ENCODE measurements at places on chromosomes 6 and 20. TPM values are rescaled to one million over a fixed set of nuclear protein-coding genes. Genes with fewer than 3 reads are reported as not detected.

- DNase-seq, result peak; percentile 79
Measured at GRCh38 chr20:36919715-36920333, 31.7 kb downstream of the SAMHD1 start.

DNA sequence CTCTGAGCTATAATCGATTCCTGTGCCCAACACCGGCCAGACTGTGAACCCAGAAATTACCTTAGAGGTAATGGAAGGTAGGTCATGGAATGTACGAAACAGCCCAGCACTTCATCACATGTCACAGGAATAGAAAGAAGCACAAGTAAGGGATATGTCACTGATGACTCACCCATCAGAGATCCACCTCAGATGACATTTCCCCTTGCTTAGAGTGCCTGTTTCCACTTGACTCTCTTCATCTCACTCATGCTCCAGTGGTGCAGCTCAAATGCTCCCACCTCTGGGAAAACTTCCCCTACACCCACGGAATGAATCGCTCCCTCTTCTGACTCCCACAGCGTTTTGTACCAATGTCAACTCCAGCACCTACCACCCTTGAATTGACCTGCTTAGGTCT, 381.6 kb upstream of the CNR1 start:
- no peak for DNase-seq

Gene SAMD3
- total RNA-seq, result 9.1 TPM

Gene EFCAB8
- not detected for total RNA-seq
